Stimulated activated CD8-positive, alpha-beta memory T cell treated with anti-CD3 and anti-CD28 coated beads, Interleukin-12 subunit alpha, Interleukin-12 subunit beta, amount 100 ng/mL, for 4 hours (primary cell): ENCODE measurements at places on chromosomes 6 and 20.

GRCh38 chr20:51253280-51253679, 230.4 kb upstream of the KCNG1 start:
- no peak for DNase-seq

DNA sequence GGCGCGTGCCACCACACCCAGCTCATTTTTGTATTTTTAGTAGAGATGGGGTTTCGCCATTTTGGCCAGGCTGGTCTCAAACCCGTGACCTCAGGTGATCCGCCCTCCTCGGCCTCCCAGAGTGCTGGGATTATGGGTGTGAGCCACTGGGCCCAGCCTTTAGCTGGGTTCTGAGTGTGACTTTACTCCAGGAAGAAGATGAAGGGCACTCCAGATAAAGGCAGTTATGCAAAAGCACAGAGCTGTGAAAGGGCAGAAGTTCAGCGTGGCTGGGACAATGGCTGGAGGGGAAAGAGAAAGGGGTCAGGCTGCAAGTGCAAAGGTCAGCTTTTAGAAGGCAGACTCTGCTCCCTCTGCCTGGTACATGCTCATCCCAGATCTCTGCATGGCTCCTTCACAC, 39.7 kb downstream of the MAP3K5 start:
- DNase-seq, result no peak

DNA sequence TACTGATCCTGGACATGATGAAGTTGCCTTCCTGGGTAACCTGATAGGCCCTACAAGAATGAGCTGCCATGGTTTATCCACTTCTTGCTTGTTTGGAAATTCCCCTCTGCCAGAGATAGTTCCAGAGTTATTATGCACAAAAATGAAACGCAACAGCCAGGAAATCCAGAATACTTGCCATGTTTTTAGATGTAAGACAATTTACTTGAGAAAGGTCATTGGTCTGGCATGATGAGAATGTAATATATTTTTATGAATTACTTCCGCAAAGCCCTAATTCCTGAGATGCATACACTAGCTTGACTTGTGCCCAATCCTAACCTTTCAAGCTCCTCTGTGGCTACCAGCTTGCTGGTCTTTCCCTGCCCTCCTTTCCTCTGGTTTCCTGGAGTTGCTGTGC, 27.9 kb upstream of the NT5E start:
- no peak for DNase-seq

- no peak for DNase-seq
These were observed 110.8 kb downstream of the MYLK4 start for GRCh38 chr6:2639896-2640295.

DNA sequence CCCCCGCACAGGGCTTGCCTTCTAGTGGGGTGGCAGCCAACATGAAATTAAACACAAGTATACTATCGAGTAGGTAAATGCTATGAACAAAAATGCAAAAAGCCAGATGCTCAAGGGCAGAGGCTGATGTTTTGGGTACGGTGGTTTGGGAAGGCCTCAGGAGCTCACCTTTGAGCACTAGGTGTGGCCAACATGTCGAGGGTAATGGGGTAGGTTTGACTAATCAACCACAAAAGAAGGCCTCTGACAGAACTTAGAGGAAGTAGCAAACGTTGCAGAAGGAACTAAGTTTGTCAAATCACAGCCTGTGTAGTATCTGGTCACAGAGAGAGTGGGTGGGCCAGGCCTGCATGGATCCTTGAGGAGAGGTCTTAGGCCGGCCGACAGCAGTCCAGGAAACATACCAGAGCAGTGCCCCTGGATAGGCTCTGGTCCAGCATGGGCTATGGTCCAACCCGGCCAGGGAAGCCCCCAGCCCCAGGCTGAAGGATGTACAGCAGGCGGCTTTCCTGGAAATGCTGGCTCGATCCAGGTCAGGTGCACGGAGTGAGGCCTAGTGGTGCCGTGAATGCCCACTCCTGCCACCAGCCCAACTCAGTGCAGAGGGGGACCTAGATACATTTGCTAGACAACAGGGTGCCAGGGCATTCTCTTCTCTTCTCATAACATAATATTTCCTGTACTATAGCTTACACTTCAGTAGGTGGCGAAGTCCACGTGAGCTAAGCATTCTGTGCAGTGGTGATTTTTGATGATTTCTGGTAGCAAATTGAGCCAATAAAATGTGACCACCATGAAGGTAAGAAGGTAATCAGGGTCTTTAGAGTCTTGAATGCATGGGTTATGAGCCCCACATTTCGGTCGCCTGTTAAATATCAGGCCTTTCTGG, 56.3 kb upstream of the CD93 start:
- no peak for DNase-seq

DNA sequence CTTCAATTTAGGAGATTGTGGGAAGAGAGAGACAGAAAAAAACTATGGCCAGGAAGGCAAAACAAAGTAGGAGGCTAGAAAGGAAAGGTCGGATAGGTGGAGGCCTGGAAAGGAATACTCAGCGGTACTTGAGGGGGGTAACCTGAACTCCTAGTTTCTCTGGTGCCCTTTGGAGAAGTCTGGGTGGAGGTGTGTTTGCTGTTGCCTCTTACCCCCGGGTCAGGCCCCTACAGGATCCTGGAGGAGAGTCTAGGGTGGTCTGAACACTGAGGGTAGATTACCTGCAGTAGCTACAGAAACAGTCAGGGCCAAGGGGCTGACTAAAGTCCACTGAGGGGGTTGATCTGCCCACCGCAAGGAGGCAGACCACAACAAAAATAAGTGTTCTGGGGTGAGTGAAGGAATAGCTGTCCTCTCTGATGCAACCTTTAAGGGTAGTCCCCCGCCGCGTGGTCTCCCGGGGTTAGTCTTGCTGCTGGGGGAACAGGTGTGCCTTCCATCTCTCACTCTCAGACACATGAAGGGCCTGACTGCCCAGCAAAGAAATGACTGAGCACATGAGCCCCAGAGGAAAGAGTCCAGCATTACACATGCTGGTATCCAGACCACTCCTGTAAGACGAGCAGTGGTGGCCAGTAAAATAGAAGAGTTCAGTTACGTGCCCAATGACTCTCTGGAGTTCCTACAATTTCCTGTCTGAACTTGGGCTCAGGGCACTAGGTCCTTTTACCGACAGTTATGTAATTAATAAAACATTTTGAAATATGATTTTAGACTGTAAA, 59.5 kb downstream of the MTHFD1L start:
- no peak for DNase-seq

GRCh38 chr6:73491377-73491776, 29.5 kb downstream of the EEF1A1 start:
- DNase-seq, result no peak

DNA sequence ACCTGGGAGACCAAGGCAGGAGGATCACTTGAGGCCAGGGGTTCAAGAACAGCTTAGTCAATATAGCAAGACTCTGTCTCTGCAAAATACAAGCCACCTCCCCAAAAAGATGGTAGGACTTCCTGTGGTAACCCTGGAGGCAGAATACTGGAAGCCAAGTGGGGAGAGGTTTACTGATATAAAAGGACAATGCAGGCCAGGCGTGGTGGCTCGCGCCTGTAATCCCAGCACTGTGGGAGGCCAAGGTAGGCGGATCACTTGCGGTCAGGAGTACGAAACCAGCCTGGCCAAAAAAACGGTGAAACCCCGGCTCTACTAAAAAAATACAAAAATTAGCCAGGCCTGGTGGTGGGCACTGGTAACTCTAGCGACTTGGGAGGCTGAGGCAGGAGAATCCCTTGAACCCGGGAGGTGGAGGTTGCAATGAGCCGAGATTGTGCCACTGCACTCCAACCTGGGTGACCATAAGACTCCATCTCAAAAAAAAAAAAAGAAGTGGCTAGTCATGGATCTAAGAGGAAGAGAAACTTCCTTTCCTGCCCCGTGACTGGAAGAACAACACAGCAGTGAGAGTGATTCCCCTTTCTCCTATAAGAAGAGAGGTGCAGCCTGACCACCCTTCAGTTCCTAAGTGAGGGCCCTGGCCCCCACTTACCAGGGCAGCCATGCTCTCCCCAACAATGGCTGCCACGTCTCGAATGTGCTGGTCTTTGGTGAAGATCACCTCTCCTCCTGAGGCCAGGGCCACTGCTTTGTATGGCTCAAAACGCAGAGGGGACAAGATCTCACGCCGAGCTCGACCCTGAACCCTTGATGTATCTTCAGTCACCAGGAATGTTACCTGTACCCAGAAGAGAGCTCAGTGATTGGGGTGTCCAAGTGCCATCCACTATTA, 6.2 kb downstream of the SAPCD1 start:
- DNase-seq, result no peak

DNA sequence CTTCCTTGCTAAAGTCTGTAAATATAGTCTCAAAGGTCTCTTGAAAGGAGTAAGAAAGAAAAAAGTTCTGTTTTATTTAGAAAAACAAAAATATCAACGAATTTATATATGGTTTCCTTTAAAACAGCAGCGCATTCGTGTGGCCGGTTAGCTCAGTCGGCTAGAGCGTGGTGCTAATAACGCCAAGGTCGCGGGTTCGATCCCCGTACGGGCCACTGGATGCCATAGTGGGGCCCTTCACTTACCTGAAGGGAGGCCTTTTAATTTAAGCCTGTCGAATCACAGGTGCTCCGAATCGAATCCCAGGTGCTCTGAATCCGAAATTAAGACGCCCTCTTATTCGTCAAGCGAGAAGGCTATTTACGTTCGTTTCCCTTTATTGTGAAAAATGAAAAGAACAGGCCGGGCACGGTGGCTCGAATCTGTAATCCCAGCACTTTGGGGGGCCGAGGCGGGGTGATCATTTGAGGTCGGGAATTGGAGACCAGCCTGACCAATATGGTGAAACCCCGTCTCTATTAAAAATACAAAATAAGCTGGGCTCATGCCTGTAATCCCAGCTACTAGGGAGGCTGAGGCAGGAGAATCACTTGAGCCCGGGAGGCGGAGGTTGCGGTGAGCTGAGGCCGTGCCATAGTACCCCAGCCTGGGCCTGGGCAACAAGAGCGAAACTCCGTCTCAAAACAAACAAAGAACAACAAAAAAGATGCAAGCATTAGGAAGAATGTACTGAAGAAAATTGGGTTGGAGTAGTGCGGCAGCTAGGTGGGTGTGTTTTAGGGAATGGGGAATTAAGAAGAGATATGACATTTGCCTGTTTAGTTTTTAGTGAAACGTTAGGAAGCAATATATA, 195.8 kb upstream of the ZNF184 start:
- DNase-seq, result no peak

DNA sequence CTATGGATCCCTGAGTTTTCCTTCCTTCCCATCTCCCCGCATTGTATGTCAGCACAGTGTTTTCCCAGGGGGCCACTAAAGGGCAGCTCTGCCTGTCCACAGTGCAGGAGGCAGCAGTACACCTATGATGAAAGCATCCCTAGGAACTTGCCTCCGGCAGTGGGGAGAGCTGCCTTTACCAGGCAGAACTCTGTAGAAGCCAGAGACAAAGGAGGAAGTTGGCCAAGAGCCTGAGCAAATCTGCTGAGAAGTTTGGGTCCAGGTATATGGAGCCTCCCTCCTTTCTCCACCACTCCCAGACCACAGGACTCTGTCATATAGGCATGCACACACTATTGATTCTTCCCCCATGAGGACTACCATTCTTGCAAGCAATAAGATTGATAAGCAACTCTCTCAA, 282.7 kb downstream of the TBC1D7 start:
- no peak for DNase-seq

- DNase-seq, result no peak
These were observed 5.4 kb upstream of the IER3 start for GRCh38 chr6:30749554-30750378.

DNA sequence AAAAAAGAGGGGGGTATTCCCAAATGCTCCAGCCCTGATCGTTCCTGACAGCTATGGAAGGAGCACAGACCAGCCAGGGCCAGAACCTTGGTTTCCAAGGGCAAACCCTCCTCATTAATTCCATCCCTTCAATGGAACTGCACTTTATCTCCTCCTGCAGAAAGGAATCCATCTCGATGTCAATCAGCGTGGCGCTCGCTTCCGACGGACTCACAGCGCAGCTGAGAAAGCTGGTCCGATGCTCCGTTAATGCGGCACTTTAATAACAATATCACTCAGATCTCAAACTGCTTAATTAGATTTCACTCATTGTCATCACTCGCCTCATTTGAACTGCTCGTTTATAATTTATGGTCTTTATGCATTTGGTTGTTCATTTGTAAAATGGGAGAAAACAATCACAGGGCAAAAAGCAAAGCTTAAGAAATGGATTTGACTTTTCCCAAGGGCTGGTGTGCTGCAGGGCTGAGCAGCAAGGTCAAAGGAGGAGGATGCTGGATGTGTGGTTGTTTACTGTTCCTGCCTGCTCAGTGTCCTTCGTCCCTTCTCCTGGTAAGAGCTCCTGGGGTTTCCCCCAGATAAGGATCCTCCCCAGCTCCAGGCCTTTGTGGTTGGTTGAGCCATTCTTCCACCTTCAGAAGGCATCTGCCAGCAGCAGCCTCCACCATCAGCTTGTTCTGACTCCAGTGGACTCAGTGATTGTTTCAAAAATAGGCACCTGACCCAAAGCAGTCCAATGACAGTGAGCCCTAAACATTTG, 152.7 kb downstream of the ANKRD60 start:
- DNase-seq, result no peak

- no peak for DNase-seq
These were observed 29.7 kb upstream of the GATA5 start for GRCh38 chr20:62505337-62506045.

DNA sequence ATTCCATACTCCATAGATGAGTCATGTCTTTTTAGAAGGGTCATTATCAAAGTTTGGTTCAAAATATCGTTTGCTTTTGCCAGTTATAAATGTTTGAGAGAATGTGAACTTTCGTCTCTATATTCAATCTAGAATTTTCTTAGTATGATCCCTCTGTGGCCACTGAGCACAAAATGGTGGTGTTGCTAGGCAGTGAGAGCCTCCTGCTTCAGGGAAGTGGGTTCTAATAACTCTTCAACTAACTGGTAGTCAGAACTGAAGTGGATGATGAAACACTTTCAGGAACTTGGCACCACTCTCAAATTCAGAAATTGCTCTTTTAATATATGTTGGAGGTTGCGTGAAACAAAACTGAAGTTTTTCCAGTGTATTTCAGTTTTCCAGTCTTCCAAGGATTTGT, 125.0 kb upstream of the DOK5 start:
- DNase-seq, result no peak

DNA sequence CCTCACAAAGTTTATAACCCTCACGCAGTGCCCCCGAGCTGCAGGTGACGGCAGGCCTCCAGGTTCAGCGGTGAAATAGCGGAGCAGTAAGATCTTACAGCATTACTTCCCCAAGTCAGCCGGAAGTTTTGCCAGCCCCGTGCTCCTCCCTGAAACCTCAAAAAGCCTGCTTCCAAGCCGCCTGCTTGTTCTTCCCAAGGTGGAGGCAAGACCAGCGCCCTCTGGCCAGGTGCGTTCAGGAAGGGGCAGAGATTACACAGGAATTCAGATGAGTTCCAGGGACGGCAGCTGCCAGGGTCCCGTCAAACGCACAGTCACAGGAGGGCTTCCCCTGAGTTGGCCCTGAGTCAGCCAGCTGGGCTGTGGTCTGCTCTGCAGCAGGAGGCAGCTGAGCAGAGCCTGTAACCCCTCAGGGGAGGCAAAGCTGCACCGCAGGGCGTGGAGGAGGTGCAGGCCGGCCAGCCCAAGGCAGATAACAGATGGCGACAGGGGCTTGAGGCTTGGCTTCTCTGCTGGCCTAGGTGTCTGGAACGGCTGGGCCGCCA, 124.1 kb upstream of the RPS6KA2 start:
- no peak for DNase-seq

- no peak for DNase-seq
These were observed 63.2 kb upstream of the ARMH2 start for GRCh38 chr6:24861934-24862333.
